CD14-positive monocyte (primary cell): ENCODE measurements at places on chromosomes 7 and 10.

DNA sequence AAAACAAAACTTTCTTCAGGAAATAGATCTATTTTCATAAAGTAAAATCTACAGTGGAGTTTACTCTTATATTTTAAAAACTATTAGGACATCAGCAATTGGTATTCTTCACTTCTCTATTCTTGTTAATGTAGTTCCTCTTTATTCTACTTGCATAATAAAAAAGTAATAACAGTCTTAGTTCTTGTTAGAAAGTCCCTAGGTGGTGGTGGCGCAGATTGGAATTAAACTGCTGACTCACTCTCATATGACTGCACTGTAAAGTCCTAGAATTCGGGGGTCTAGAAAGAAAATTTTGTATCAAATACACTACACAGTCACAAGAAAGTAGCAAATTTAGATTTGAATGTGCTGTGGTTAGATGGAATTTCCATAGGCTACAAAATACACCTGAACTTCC, 44.6 kb upstream of the TES start:
- DNase-seq, result peak; percentile 83

- DNase-seq, result no peak
Measured at GRCh38 chr7:2107386-2108070, 125.2 kb downstream of the MAD1L1 start.

GRCh38 chr7:6376820-6377219, 70.9 kb downstream of the DAGLB start:
- DNase-seq, result no peak

DNA sequence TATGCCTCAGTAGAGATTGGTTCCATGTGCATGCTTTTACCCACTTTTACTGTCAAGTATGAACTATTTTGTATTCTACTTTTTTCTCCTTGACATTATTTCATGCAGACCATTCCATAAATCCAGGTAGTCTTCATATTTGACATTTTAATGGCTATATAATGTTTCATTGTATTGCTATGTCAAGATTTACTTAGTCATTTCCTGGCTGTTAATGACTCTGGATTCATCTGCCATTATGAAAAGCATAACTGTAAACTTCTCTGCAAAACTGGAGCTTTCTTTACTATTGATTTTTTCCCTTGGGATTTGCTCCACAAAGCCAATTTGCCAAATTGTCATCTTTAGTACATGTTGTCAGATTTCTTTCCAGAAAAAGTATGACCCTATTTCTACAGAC, 6.8 kb upstream of the MSRB2 start:
- DNase-seq, result no peak

GRCh38 chr10:8360365-8360764, 305.9 kb downstream of the GATA3 start:
- DNase-seq, result no peak

GRCh38 chr10:131821378-131822012, 79.3 kb upstream of the PPP2R2D start:
- no peak for DNase-seq

GRCh38 chr7:50982626-50983025, 199.9 kb upstream of the GRB10 start:
- DNase-seq, result no peak

- DNase-seq, result no peak
Measured at GRCh38 chr7:132544999-132545398, 31.3 kb downstream of the PLXNA4 start.

- DNase-seq, result peak; percentile 92
Measured at GRCh38 chr7:20220921-20221547, 3.9 kb upstream of the MACC1 start.

DNA sequence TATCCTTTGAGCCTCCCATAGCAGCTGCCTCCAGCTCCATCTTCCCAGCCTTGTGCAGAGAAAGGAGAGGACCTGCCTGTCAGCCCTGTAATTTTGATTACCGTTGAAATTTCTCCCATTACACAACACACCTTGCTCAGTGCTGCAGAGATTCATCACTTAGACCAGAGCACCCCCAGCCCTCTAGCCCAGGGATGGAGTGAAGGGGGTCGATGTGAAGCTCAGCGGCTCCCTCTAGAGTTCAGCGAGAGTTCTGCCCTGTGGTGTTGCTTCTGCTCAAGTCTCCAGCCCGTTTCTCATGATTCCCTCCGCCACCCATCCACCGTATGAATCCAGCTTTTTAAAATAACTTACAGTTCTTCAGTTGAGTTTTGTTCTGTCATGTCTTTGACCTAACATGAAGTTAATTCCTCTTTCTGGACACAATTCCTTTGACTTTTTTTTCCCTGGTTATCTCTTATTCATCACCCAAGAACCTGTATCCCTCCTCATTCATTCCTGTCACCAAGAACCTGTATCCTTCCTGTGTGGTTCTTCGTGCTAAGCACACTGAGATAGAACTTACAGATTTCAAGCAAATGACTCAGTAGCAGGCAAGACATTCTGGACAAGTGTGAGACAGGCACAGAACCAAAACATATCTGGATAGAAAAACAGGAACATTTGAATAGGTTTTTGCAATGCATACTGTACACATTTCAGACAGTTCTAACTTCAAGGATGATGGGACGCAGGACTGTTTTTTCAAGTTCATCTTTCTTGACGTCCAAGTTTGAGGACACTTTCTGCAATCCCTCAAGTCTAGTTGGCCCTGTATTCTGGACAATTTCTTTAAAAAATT, 35.0 kb upstream of the ZNF32 start:
- peak; percentile 14 for DNase-seq

- DNase-seq, result no peak
Measured at GRCh38 chr10:11177926-11178471, 160.3 kb downstream of the CELF2 start.

GRCh38 chr10:1598393-1599153, 138.8 kb downstream of the ADARB2 start:
- DNase-seq, result no peak

- no peak for DNase-seq
Measured at GRCh38 chr7:113209449-113210203, 91.3 kb upstream of the SMIM30 start.

DNA sequence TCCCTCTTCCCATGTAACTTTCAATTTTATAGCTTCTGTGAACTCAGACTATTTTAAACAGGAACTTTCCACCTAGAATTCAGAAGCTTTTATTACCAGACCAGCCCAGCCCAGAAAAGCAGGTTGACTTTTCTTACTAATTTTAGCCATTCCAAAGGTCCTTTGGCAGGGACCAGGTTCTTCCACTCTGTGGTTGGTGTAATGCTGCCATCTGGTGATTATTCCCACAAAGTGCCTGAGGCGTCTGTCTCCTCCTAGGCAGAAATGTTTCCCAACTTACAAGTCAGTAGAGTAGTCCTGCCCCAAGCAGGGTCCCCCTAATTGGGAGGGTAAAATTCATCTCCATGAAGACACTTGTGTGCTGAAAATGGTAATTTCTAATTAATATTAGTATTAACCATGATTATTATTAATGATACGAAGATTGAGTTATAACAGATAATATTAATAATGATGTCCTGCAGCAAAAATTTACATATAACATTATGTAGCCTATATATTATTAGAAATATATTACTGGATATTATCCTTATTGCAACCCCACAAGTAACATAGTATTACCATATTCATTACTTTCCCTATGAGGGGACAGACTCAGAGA, 53.0 kb upstream of the PPP1R17 start:
- DNase-seq, result peak; percentile 21

GRCh38 chr7:34385384-34385783, 272.6 kb upstream of the NPSR1 start:
- no peak for DNase-seq

- no peak for DNase-seq
Measured at GRCh38 chr7:141920281-141920680, 4.1 kb downstream of the OR9A4 start.

- no peak for DNase-seq
Measured at GRCh38 chr7:106076537-106076936, 35.6 kb downstream of the SYPL1 start.

- DNase-seq, result no peak
Measured at GRCh38 chr7:47771336-47771989, 176.8 kb downstream of the PKD1L1 start.

GRCh38 chr7:1987084-1987535, 245.6 kb downstream of the MAD1L1 start:
- DNase-seq, result no peak

GRCh38 chr10:121577568-121577967, 20.7 kb downstream of the FGFR2 start:
- DNase-seq, result no peak

GRCh38 chr7:95737828-95738505, 34.4 kb upstream of the DYNC1I1 start:
- DNase-seq, result no peak

GRCh38 chr7:50853311-50853710, 70.6 kb upstream of the GRB10 start:
- no peak for DNase-seq

GRCh38 chr7:41536873-41537665, 165.8 kb downstream of the INHBA start:
- DNase-seq, result no peak

GRCh38 chr10:103772096-103772845, 83.1 kb downstream of the SH3PXD2A start:
- DNase-seq, result no peak

DNA sequence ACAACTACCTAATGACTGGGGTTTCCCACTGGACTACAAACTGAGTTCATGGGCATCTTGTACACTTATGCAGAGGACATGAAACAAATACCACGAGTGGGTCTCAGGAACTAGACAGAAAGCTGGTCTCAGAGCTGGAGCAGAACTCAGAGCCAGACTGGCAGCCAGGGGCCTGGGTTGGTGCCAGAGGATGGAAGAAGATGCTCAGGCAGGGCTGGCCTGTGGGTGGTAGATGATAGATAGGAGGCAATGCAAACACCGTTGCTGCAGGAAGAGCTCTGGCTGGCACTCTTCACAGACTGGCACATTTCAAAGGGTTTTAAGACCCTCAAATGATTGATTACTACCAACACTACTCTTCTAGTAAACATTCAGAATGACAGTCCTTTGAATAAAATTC, 28.8 kb downstream of the ENO4 start:
- DNase-seq, result no peak

DNA sequence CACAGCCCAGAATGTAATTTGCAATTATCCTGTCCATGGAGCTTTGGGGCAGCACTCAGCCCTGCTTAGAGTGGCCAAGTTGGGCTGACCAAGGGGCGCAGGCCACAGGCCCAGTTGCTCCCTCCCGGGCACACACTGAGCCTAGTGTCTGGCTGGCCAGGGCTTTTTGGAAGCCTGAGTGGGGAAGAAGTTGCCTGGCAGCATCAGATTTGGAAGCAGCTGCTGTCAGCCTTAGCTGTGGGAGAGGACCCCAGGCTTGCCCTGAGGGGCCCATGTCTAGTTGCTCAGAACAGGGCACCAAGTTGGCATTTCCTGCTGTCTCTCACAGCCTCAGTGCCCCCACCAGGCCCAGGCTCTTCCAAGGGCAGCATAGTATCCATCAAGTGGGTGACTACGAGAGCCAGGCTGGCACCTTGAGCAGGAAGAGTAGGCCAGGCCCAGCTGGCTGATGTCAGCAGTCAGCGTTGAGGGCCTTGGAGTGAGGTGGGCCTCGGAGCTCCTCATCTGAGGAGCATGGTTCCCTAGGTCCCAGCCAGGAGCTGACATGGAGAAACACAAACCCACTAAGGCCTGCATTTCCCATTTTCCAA, 14.4 kb downstream of the ANTXRL start:
- DNase-seq, result no peak

- no peak for DNase-seq
Measured at GRCh38 chr7:66013938-66014337, 31.9 kb upstream of the GUSB start.

DNA sequence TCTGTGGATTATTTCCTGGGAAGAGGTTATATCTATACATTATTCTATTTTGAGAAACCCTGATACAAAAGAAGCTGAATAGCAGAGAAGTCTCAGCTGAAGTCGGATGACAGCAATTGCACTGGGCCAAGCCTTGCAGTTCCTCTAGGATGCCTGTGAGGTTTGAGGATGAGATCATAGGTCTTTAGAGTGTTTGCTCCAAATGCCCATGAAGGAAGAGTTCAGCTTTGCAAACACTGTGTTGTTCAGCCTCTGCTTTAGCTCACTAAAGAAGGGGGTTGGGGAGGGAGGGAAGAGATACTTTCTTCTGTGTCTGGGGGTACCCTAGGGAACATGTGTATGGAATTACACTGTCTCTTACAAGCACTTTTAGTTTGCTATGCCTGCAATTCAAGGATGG, 282.5 kb upstream of the NRP1 start:
- DNase-seq, result no peak

- peak; percentile 24 for DNase-seq
Measured at GRCh38 chr10:107814865-107815487, 650.5 kb upstream of the SORCS1 start.

DNA sequence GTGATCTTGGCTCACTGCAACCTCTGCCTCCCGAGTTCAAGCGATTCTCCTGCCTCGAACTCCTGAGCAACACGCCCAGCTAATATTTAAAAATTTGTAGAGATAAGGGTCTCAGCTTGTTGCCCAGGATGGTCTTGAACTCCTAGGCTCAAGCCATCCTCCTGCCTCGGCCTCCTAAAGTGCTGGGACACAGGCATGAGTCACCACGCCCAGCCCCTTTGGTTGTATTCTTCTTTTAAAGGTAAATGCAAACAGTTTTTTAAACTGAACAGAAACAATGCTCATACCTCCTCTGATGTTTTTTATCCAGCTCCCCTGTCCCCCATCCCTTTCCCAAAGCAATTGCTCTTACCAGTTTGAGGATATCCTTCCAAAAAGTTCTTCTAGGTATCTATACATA, 79.5 kb upstream of the DUSP5 start:
- DNase-seq, result no peak

- DNase-seq, result no peak
Measured at GRCh38 chr7:19111474-19112273, 5.8 kb downstream of the TWIST1 start.

DNA sequence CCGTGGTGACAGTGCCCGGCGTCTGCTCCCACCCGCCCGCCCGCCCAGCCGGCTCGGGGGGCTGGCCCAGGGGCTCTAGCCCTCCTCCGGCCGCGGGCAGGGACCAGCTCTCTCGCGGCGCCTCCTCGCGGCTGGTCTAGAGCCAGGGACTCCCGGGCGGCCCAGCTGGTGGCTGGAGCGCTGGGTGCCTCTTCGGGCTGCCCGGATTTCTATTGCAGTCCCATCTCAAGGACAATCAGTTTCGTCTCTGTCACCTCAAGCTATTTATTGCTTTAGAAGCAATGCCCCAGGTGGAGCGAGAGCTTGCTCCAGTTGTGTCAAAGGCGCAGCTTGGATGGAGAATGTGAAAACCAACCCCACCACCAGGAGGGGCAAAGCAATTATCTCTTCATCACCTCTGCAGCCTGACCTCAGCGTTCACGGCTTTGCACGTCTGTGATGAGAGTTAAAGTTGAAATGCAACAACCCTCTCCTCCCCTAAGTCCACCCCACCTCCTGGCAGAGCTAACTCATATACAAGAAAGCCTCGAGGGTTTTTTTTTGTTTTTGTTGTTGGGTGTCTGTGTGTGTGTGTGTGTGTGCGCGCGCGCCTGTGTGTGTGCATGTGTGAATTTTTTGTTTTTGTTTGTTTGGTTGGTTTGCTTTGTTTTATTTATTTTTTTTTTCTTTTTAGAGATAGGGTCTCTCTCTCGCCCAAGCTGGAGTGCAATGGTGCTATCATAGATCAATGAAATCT, at the start of gene ITGA8:
TSS of gene ITGA8 (minus strand) at position 24 of the 736 bp plus-strand sequence. CDS start 151 bp downstream, outside the sequence.
- no peak for DNase-seq

- DNase-seq, result no peak
Measured at GRCh38 chr7:1895664-1896515, 225.8 kb downstream of the ELFN1 start.
